ENCODE measurements at places on chromosomes 5 and 9.

- DNase-seq, result no peak
These were observed 45.3 kb upstream of the DPYSL3 start for GRCh38 chr5:147555176-147555575.

DNA sequence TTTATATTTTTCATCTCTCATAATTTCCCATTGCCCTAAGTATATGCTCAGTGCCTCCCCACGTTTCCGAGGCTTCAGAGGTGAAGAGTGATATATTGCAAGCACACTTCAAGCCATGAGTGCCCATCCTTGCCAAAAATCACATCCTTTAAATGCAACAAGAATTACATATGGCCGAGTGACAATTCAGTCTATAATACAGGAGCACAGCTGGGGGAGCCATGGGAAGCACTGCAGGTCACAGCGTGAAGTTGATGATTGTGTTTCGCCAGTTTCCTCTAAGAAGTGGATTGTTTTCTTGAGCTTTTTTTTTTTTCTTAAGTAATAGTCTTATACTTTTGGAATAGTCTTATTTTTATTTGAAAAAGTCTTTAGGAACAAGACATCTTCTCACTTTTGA, 61.1 kb downstream of the MTRR start:
- no peak for DNase-seq

DNA sequence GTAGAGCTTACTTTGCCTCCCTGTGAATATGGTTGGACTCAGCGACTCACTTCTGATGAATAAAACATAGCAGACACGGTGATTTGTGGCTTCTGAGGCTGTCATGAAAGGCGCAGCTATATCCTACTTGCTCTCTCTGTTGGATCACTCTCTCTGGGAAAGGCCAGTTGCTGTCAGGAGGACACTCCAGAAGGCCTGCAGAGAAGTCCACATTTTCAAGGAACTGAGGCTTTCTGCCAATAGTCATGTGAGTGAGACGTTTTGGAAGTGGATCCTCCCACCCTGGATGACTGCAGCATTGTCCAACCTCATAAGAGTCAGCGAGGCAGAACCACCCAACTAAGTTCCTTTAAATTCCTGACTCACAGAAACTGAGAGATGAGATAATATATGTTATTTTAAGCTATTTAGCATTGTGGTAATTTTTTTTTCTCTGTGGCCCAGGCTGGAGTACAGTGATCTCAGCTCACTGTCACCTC, 156.0 kb upstream of the MAST4 start:
- DNase-seq, result no peak

DNA sequence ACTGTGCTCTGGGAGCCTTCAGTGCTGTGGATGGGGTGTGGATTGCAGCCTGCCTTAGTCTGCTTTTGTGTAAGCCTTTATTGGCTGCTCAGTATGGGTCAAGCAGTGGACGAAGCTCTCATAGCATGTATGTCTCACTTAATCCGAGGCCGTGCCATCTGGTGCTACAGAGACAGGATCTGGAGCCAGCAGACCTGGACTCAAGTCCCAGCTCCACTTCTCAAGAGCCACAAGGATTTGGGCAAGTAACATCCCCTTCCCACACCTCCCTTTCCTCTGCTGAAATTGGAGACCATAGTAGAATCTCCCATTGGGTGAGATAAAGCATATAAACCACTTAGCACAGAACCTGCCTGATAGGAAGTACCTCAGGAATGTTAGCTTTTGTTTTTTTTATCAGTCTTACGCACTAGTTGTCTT, 23.4 kb upstream of the LECT2 start:
- no peak for DNase-seq

DNA sequence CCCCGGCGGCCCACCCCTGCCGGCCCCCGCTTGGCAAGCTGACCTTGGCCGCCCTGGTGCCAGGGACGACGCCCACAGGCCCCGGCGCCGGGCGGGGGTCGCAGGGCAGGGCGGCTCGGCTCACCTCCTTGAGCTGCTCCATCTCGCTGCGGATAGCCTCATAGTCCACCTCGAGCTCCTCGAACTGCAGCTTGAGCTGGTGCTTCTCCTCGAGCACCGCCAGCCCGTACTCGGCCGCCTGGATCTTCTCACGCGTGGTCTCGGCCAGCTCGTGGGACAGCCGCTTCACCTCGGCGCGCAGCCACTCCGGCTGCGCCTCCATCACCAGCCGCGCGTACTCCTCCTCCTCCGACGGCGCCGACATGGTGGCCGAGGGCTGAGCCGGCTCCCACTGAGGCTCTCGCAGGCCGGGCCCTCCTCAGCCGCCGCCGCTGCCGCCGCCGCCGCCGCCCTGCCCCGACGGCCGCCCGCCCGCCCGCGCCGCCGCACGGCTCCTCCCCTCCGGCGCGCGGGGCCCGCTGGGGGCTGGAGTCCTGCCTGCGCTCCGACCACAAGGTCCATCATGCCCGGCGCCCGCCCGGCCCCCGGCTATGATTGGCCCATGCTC, at the start of gene BICD2:
TSS of gene BICD2 (minus strand) at position 453 of the 607 bp plus-strand sequence. CDS start at position 364, 89 bp downstream.
- no peak for DNase-seq

- DNase-seq, result no peak
These were observed 463.7 kb downstream of the DNAH5 start for GRCh38 chr5:13480834-13481233.

DNA sequence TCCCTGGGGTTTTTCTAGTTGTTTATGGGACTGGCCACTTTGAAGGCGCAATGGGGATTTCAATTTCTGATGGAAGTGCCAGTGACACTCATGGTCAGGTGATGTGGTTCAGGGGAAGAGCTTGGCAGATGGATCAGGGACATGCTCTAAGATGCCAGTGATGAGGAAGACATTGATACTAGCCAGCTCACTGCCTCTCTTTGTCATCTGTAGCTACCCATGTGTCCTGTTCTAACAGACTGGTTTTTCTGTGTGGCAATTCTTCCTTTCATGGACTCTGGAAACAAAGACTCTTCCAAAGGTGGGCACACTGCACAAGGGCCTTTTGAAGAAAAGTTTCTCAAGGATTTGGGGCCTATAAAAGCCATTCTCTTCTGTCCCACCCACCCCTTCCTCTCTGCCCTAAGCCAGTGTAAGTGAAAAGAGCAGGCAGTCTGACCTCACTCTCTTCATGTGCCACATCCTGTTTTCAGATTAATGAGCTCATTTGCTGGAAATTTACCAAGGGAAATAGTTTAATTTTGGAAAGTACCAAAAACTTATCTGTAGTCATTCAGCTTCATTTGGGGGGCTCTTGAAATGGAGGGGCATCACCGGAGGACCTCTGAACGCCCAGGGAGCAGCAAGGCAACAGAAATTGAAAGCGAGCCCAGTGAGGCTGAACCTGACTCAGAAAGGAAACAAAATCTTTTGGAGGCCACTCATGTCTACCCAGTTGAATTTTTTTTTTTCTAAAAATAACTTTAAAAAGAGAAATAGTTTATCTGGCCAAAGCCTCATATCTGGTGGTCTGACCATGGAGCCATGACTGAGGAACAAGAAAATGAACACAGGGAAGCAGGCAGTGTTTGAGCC, 4.9 kb upstream of the TRAF1 start:
- DNase-seq, result no peak

DNA sequence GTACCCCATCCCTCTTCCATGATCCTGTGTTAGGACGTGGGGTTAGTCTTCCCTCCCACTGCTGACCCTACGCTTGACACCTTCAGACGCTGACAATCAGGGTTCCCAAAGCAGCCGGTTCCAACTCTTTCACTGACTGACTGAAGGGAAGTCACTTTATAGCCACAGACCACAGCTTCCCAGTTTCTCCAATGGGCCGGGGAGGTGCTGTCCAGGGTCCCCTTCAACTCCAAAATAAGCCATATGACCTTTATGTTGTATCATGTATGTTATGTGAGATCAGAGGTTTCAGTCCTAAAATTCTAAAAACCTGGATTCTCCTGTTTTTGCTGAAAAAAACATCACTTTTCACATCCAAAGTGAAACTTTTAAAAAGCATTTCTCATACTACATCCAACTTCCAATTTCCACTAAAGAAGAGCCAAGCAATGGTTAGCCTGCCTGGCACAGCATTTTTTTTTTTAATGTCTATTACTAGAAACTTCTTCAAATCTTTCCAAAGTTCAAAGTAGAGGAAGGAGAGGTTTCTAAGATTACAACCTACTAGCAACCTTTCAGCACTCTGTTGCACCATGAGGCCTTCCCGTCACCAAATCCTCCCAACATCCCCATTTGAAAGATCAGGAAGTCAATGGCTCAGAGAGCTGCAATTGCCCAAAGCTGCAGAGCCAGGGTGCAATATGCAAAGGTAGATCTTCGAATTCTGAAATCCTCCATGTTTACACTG, 5.2 kb downstream of the EPB41L4B start:
- no peak for DNase-seq

DNA sequence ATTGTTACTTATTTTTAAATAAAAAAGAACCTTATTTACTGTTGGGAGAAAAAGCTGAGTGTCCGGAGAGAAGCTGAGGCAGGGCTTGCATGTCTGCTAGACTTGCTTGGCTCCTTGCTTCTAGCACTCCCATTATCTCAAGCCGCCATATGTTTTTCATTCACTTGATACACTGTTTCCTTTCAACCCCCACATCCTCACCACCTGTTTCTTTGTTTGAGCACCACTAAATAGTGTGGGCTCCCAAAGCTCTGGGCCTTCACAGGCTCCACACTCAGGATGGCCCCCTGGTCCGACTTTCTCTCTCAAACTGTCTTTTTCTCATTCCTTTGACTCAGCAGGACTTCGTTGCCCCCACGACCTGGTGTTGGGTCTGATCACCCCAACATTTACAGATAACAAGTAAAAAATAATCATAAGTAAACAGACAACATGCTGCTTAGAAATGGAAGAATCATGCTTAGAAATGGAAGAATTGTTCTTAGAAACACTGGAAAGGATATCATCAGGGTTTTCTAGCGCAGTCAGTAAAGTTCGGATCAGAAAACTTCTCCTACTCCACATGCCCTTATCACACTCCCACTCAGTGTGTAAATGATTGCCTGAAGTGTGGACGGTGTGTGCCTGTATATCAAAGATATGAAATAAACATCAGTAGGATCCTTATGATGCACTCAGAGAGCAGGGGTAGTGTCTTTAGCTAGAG, 58.5 kb downstream of the APTX start:
- DNase-seq, result no peak

- DNase-seq, result no peak
These were observed at the start of gene HAVCR1 for GRCh38 chr5:157059093-157059539. Gene HAVCR1 (minus strand): TSS chr5:157059116. CDS start chr5:157057943, 1,173 bp downstream.

DNA sequence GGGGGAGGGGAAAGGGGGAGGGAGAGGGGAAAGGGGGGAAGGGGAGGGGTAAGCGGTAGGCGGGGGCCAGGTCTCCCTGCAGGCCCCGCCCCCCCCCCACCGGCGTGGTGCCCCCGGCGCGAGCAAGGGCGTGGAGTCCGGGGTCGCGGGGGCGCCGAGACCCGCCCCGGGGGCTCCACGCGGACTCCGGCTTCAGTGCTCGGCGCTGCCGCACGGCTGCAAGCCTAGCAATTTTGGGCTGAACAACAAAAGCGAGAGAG, 10.8 kb downstream of the C9orf50 start:
- no peak for DNase-seq

- no peak for DNase-seq
These were observed 7.4 kb downstream of the REEP5 start for GRCh38 chr5:112914584-112914983.

- DNase-seq, result no peak
These were observed 61.2 kb upstream of the MAP1B start for GRCh38 chr5:72046106-72046505.

- DNase-seq, result no peak
These were observed 74.3 kb downstream of the LMX1B start for GRCh38 chr9:126687930-126688461.

DNA sequence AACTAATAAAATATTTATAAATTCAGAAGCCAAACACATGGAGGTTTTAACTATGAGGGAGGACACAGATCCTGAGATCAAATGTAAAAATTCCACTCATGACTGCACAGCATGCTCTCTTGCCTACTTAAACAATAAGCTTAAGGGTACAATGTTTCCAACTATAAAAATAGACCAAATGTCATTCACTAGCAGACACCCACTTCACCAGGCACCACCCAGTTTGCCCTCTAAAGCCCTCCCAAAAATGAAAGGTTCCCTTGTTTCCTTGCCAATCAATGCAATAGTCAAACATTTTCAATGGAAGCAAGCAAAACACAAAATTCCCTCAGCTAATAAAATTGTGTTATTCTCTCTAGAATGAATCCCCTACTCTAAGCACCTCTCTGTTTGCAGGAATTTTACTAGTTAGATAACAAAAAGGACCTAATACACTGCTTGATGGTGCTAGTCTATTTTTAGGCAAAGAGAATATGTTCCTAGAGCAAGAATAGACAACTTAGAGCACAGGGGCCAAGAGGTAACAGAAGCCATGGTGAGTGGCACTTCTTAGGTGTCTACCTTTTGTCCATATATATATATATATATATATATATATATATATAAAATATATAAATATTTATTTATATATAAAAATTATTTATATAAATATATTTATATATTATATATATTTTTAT, 135.3 kb downstream of the HOMER1 start:
- no peak for DNase-seq

- DNase-seq, result no peak
These were observed 2.0 kb upstream of the CEP72 start for GRCh38 chr5:610011-610743.

- no peak for DNase-seq
These were observed 137.8 kb downstream of the AGTPBP1 start for GRCh38 chr9:85603936-85604335.

DNA sequence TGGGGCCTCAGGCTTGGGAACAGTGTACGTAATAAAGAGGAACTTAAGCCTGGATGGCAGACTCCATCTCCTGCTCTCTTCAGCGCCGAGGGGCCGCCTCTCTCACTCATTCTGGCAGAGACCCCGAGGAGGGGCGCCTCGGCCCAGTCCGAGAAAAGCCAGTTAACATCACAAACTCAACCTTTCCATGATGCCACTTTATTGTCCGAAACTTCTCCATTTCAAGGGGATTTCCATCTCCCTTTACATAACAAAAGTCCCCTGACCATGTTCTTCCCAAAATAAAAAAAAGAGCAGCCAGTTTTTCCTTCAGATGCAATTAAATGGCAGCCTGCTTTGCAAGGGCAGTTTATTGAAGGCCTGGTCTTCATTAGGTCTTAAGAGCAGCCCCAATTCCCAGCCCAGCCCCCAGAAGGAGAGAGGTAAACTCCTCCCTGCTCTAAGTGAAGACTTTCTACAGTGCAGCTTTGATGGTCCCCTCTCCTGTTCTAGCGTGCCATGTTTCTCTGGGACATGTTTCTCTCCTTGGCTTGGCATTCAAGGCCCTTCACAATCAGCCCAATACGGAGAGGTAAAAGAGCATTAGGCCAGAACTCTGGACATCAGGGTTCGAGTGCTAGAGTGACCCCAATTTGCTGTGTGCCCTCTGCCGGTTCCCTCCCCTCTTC, 19.5 kb upstream of the RAB14 start:
- no peak for DNase-seq

DNA sequence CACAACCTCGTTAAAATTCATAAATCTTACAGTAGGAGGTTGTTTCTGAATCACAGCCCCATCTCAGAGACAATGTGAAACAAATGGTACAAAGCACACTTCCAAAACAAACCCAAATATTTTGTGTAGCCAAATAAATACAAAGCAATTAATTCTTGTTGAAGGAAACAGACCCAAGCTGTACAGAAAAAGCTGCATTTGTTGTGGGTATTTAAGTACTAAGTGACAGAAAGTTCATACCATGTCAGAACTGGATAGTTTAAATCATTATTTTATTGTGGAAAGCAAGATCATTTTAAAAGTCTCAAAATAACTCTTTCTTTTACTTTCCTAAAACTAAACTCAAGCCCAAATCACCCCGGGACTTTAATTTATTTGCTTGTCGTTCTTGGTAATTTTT, 570.7 kb downstream of the ELAVL2 start:
- no peak for DNase-seq

Data from NCI-H1092 (cell line).